Activated T-cell treated with anti-CD3 and anti-CD28 coated beads for 4 hours (primary cell): ENCODE measurements at places on chromosomes 4 and X.

- DNase-seq = no peak
Observed at GRCh38 chr4:60463857-60464502, 736.1 kb upstream of the ADGRL3 start.

- DNase-seq = no peak
Observed at GRCh38 chr4:147617841-147618691, 869 bp downstream of the TMEM184C start.

DNA sequence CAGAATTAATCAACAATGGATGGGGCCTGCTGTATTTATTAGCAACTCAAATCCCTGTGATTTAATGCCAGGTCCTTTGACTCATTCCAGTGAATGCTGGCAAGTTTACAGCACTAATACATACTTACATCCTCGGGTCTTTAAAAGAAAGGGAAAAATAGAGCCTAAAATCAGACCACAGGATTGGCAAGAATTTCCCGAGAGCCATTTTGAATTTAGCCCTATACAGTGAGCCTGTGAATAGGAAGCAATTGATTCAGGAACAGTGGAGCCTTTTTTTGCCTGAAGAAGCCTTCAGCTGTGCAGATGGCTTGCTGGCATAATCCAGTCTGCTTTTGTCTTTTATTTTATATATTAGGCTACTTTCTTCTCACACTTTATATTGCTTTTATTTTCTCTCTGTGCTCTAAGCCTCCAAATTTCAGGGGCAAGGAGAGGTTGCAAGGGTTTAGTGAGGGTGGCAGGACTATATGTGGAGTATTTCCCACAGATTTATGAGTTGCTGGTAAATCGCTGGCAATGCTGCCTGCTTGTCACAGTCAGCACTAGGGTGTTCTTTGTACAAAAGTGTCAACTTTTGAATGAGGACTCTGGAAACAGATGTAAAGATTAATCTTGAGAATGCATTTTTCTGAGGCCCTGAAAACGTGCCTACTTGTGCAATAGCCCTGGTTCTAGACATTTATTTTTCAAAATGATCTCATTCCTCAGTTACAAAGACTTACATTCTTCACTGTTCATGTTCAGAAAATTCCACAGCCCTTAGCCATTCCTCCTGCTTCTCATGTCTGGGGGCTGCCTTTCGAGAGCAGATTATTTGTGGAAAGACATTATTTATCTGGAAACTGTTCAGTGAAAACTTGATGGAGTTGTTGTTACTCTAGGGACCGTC is 303.5 kb downstream of the SPRY1 start:
- no peak for DNase-seq

- no peak for DNase-seq
Observed at GRCh38 chr4:138558886-138559285, 316.7 kb upstream of the SLC7A11 start.

GRCh38 chr4:121551881-121552280 is 144.9 kb downstream of the ANXA5 start:
- no peak for DNase-seq

DNA sequence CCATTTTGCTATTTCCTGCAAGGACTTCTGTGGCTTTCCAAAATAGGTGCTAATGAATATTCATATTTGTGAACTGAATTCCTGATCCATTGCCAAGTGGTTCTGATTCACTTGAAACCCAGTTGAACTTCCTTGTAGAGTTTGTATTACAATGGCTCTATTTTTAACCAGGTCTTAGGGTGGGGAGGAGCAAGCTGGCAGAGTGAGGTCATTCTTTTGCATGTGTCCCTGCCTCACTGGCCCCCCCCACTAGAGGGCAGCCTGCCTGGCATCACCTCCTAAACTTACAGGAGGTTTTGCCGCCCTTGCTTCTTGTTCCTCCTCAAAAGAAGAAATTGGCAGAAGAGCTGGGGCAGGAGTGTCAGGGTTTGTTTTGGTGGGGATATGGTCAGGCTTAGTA is 10.5 kb downstream of the PTTG2 start:
- DNase-seq = peak; percentile 50
